ENCODE measurements at places on chromosomes 6 and 20.

DNA sequence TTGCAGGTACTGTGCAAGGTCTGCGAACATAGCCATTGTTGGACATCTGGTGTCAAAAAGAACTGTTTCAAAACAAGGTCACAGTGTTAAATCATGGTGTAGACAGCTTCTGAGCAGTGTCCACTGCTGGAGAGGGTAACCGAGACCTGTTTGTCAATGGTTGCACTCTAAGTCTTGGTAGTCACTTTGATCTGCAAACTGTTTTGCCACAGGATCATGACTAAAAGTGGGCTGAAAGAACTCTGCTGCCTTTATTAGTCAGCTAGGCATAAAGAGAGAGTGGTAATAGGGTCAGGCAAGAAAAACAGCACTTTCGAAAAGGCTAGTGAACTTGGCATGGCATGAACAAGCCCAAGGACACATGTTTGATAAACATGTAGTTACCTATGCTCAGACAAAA, 552.3 kb upstream of the CITED2 start:
- DNase-seq: no peak

GRCh38 chr6:47180633-47181032, 129.1 kb downstream of the TNFRSF21 start:
- DNase-seq: no peak

- DNase-seq: no peak
Measured at GRCh38 chr20:58553166-58553696, 38.0 kb upstream of the APCDD1L start.

DNA sequence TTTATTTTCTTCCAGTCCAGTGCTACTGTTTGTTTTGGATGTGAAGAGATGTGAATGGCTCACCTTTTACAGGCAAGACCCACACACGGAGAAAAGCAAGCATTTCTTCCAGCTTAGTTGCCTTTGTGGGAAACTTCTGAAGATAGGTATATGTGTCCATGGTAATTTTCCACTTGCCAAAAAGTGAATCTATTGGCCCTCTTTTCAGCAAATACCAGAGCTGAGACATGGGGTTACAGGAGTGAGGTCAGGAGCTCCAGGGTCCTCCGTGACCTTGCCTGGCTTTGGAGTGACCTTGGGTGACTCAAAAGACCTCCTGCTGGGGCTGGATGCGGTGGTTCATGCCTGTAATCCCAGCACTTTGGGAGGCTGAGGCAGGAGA, 166.7 kb downstream of the SCML4 start:
- DNase-seq: no peak

DNA sequence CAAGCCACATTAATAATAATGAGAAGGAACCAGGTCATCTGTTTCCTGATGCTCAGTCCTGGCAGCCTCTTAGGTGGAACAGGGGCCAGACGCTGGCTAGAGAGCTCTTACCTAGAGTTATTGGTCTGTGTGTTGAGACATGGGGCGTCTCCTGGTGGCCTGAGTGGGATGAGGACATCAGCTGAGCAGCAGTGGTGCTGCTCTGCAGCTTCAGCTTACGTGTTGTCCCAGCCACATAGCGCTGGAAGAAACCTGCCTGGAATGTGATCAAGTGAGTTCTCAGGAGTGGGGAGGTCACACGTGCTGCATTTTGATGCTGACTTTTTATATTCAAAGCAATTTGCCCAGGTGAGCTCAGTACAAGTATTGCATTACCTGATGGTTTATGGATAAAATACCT, 355.4 kb downstream of the CDH26 start:
- DNase-seq: no peak

DNA sequence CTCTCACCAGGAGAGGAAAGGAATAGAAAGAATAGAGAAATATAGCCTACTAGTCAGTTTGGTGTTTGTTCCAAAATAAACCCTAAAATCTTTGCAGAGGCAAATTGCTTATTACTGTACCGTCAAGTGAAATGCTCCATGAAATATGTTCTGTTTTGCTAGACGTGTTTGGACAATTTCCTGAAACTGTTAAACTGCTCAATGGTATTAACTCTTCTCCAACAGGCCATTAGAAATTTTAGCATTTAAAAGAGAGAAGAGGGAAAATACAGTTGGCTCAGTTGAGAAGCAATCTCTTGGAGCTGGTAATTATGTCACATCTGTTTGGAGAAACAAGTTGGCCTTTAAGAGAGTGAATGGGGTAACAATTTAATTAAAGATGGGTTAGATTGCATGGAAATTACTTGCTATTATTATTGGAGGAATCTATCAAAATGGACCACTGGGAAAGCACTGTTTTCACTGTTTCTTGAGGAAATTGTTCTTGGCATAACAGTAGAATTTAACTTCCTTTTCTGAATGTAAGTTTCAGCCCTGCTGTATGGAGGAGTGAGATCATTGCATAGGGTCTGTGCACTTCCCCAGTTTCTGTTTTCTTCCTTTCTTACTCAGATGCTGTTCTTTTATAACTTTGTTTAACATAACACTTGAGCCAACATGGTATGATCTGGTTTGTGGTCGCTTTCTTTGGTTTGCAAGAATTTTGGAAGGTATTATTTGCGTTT, 373.6 kb downstream of the PLCB1 start:
- DNase-seq: no peak

- no peak for DNase-seq
Measured at GRCh38 chr6:158388727-158389126, 76.5 kb downstream of the TULP4 start.

DNA sequence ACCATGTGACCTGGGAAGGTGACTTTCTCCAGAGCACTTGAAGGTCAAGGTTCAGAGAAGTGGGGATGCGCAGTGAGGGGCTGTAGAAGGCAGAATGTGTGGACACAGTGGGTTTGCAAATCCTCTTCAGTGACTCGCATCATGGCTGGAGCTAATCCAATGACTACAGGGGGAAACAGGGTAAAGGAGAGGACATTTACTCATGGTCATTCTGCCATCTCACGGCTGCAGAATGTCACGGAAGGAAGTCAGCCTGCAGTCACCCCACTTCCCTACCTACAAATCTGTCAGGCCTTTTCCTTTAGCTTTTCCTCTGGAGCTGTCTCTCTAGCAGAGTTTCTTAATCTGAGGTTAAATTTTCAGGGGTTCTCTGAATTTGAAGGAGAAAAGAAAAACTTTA, 337.6 kb downstream of the CDC5L start:
- no peak for DNase-seq

DNA sequence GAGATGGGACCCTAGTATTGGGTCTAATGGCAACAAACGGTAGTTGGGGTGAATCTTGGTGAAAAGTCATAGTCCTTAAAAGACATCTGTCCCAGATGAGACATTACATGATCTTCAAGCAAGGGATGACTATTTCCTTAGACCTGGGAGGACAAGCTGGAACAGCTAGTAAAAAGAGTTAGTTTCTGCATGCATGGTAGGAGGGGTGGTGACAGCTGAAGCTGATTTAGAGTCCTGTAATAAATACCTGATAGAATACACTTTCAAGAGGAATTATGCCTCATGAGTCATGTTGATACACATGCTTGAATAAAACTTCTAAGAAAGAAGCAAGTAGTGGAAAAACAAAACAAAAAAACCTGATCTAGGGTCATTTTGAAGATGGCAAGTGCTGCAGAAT, 247.4 kb downstream of the CD109 start:
- DNase-seq: no peak

DNA sequence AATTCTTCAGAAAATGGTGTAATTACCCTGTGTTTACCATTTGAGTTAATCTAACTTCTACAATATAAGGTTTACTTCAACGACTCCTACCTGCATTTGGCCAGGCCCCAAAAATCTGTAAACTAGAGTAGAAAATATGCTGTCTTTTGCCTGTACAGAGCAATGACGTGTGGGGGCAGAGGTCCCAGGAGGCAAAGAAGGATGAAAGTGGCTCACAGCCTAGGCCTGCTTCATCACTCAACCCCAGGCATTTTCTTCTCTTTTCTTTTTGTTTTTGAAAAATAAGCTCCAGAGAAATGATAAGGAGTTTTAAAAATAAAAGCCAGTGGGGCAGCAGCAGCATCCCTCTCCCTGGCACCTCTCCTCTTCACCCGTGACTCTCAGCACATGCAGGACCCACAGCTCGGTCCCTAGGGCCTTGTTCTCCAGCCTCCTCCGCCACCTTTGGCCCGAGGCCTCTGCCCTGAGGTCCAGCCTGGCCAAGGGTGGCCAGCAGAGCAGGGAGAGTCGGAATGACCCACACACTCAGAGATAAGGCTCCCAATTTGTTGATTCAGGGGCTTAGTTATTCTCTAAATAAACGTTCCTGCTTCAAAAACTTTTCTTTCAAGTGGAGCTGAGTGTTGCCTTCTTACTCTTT, 310.3 kb upstream of the RNF24 start:
- DNase-seq: no peak

DNA sequence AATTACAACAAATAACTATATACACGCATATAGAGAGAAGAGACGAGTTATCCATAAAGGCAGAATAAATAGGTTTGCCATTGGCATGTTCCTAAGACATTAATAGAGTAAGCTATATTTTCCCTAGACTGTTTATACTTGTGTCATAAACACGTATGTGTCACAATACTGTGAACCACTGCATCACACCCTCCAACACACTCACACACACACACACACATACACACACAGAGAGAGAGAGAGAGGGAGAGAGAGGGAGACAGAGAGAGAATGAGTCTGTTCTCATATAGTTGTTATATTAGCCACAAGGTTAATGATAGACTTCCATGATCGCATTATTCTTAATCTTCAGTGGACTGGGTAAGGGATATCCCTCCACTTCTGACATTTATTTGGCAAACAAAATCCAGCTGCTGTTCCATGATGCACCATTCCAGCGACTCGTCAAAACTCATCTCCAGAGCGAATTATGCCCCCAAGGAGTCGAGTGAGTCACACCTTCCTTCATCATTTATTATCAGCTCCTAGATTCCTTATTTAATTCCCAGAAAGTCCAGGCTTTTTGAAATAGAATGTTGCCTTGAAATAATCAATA, 82.8 kb upstream of the HIVEP1 start:
- no peak for DNase-seq

GRCh38 chr6:16305246-16305725, 66.9 kb downstream of the GMPR start:
- no peak for DNase-seq

GRCh38 chr6:30915591-30915946, 1.5 kb downstream of the VARS2 start:
- peak; percentile 47 for DNase-seq

- DNase-seq: no peak
Measured at GRCh38 chr6:27138837-27139755, 108.4 kb upstream of the PRSS16 start.

GRCh38 chr6:153023977-153024708, 21.6 kb upstream of the MTRF1L start:
- DNase-seq: peak; percentile 22

DNA sequence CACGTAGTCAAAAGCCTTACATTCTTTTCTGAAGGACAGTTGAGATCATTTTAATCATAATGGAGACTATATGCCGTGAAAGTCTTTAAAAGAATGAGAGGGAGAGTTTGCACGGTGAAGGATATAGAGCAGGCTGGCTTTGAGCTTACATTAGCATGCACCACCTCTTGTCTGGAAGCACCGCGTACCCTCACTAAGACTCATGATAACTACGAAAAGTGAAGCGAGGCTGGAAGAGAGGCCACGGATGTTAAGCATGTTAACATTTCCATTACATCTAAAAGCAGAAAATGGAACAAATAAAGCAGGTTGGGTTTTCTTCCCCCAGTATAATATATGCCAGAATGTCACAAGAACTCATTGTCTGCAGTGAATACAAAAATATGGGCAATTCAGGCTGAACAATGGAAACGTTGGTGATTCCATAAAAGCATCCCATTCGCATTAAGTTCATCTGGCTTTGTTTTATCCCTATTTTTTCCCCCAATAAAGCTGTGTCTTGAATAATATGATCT, 40.6 kb upstream of the NKX2-2 start:
- no peak for DNase-seq

GRCh38 chr6:119848696-119849095, 499.1 kb upstream of the MAN1A1 start:
- DNase-seq: no peak

GRCh38 chr6:40796260-40797221, 209.4 kb upstream of the LRFN2 start:
- DNase-seq: no peak

DNA sequence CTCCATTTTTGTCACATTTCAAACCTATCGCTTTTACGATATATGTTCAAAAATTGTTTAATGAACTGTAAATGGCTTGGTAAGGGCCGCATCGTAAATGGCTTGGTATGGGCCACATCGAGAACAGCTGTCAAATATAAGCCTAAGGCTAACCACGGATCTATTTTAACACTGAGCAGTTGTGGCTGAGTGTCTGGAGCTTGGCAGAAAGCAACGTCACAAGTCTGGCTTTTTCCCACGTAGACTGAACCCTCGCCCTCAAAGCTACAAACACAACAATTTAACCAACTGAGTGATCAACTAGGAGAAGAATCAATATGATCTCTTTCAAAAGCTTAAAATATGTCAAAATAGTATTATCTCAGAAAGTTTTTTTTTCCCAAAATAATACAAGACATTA, 71.4 kb upstream of the PRSS16 start:
- no peak for DNase-seq

GRCh38 chr6:151693366-151693765, 114.1 kb upstream of the ESR1 start:
- DNase-seq: no peak

- no peak for DNase-seq
Measured at GRCh38 chr20:50381771-50382593, 128.2 kb upstream of the PTPN1 start.

DNA sequence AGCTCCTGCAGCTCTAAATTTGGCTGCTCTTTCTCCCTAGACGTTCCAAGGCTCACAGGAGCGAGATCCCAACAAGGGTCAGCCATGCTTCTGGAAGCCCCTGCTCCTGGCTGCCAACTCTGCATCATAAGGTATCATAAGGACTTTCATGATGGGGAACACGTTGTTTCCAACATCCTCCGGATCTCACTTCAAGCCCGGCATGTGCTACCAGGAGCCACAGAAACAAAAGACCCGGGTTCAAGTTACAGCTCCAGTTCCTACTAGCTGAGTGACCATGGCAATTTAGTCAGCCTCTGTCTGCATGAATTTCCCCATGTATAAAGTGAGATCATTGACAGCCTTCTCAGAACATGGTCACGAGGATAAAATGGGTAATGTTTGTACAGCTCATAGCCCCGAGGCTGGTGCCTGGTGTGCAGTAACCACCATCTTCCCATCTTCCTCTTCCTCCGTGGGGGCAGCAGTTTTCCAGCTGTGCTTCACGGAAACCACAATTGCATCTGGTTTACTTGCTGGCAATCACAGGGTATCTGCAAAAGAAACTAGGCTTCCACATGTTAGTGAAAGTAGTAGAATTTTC, 209.0 kb upstream of the ECI2 start:
- DNase-seq: no peak

DNA sequence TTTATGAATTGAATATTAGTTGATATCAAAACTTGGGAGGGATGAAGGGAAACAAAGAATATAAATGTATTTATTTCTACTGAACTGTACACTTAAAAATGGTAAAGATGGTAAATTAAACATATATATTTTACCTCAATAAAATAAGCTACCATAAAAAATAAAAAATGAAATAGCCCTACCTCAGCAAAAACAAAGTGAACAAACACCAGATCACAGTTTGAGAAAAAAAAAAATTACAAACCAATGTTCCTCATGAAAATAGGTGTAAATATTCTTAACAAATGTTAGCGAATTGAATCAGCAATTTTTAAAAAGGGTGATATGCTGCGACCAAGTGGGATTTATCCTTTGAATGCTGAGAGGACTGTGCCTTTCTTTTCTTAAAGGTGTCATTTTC, 28.3 kb upstream of the ZNF184 start:
- no peak for DNase-seq
